ENCODE measurements at places on chromosomes 16 and 17. TPM values are rescaled to one million over a fixed set of nuclear protein-coding genes. Genes with fewer than 3 reads are reported as not detected.

DNA sequence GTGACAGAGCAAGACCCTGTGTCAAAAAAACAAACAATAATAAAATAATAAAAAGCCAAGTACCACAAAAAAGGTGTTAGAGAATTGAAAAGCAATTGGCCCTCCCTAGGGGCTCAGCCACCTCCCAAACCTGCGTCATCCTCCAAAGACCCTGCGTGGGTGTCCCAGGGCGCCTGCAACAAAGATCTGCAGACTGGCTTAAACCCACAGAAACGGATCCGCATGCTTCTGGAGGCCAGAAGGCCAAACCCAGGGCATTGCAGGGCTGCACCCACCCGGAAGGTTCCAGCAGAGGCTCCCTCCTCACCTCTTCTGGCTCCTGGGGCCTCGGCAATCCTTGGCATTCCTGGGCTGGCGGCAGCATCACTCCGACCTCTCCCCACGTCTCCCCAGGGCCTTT, 1.5 kb downstream of the ENPP7 start:
- DNase-seq = no peak

DNA sequence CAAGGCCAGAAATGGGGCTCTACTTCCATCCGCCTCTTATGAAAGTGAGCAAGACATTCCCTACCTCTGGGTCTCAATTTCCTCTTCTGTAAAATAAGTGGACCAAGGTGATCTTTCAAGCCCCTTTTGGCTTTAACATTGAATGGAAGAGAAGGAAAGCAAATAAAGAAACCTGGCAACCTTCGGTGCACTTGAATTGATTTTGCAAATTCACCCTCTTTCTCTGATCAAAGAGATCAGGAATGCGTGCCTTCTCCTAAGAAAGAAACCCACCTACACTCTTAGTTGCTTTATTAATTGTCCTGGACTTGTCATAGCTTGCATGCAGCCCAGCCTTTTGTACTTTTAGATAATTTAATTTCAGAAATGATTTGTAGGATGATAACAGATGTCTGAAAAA, 3.0 kb downstream of the MSI2 start:
- no peak for DNase-seq

TBX2 gene
- 12.5 TPM for total RNA-seq

- DNase-seq = peak; percentile 71
These were observed 6.0 kb downstream of the TIMM22 start for GRCh38 chr17:1002771-1003555.

- no peak for DNase-seq
These were observed 157.0 kb downstream of the COPRS start for GRCh38 chr17:31702041-31702440.

EVI2A gene
- 0.32 TPM for total RNA-seq

DNA sequence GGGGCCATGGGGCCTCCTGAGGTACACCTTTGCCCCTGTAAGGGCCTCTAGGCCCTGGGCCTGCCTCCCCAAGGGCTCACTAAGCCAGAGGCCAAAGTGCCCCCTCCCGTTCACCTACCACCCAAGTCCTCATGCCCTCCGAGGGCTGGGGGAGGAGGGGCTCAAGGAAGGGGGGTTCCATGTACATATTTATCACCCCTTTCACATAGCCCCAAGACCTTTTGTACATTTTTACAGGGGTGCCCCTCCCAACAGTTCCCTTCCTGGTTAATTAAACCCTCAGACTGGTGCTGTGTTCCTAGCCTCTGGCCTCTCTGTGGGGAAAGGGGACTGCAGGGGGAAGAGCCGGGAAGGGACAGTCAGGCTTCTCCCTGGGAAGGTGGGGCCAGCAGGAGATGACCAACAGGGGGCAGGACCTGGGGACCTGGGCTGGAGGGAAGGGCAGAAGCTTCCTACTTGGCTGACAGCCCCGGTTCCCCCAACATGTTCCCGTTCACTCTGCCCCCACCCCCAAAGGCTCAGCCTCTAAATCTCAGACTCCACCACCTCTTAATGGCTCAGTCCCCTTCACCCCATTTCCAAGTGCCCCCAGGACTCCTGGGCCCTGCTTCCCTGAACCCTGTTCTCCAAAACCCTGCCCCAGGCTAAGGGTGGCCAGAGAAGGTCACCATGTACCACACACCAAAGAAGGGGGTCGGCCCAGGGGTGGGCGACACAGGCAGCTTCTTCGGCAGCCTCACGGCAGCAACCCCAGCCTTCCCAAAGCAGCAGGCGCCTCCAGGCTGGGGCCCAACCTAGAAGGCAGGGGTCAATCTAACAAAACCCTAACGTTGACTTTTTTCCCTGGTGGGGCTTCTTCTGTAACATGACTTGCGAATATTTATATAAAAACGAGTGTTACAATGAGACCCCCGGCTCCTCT, 11.9 kb downstream of the FBRS start:
- no peak for DNase-seq

HES7 gene
- total RNA-seq = not detected

GRCh38 chr16:67105881-67106280, 3.9 kb upstream of the PHAF1 start:
- no peak for DNase-seq

DNA sequence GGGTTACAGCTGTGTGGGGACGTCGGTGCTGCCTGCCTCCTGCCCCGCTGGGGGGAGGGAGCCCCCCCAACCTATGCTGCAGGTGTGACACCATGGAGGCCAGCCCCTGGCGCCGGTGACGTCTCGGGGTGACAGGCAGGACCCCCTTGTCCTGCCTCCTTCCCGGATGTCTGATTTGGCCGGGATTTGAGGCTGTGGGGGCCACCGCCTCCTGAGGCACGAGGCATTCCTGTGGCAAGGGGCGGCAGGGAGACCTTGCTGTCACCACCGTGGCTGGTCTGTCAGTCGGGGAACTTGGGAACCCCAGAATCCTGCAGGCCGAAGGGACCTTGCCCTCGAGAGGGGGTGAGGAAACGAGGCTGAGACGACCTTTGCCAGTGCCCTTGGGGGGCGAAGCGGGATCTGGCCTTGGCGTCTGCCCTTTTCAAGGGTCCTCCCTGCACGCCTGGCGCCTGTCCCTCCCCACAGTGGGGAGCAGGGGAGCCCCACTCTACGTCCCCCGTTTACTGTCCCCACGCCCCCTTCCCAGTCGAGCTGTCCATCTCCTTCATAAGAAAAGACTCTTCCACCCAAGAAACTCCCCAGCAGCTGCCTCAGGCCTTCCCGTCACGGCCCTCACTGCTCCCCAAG, 74.4 kb downstream of the METRNL start:
- no peak for DNase-seq

GRCh38 chr16:89076159-89076558, 17.5 kb upstream of the ACSF3 start:
- DNase-seq = no peak

DNA sequence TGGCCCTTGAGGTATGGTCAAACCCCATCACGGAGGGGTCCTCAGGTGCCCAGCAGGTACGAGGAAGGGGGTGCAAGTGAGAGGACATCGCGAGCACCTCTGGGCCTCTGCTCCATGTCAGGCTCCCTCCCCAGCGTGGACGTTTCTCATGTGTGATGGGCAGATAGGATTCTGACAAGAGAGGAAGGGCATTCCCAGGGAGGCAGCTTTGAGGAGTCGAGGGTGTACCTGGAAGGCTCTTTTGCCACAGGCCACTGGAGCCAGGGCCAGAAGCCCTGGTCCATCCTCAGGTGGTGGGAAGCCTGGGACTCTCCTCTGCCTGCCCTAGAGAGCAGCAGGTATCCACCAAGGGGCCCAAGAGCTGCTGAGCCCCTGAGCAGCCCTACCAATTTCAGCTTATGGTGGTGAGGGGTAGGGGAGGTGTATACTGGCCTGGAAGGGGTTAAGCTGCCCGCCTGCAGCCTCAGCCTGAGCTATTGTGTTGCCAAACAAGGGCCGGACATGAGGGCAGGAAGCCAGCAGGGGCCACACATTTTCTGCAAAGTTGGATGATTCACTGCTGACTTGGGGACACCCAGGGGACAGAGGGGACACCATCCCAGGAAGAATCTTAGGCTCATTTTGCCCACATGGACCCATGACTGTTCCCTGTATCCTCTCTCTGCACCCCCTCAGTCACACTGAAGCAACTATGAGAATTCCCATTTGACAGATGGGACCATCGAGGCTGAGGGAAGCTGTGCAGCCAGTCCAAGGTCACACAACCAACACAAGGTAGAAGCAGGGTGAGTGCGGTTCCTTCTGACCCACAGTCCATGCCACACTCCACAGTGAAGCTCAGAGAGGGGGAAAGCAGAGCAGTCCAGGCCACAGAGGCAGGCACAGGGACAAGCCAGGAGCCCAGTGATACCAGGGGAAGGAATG, 1.7 kb downstream of the CDH5 start:
- DNase-seq = no peak

ABCC12 gene
- not detected for total RNA-seq

PLEKHG4 gene
- total RNA-seq = 18.1 TPM

DNA sequence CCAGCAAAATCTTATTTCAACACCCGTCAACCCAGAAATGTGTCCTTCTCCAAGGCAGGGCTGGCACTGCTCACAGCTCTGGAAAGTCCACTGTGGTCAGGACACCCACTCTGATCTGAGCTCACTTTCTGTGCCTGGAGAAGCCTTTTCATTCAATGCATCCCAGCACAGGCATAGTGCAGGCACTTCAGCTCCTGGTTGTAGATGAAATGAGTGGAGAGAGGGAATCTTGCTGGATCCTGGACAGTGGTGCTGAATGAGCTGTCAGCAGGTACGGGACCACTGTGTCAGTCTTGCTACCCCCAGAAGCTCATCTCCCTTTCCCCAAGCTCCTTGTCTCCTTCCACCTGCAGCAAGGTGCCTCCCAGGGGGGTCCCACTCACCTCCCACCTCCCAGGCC, 86.1 kb upstream of the SALL1 start:
- DNase-seq = no peak

- DNase-seq = no peak
These were observed 10.5 kb downstream of the XYLT2 start for GRCh38 chr17:50356418-50356817.

DNA sequence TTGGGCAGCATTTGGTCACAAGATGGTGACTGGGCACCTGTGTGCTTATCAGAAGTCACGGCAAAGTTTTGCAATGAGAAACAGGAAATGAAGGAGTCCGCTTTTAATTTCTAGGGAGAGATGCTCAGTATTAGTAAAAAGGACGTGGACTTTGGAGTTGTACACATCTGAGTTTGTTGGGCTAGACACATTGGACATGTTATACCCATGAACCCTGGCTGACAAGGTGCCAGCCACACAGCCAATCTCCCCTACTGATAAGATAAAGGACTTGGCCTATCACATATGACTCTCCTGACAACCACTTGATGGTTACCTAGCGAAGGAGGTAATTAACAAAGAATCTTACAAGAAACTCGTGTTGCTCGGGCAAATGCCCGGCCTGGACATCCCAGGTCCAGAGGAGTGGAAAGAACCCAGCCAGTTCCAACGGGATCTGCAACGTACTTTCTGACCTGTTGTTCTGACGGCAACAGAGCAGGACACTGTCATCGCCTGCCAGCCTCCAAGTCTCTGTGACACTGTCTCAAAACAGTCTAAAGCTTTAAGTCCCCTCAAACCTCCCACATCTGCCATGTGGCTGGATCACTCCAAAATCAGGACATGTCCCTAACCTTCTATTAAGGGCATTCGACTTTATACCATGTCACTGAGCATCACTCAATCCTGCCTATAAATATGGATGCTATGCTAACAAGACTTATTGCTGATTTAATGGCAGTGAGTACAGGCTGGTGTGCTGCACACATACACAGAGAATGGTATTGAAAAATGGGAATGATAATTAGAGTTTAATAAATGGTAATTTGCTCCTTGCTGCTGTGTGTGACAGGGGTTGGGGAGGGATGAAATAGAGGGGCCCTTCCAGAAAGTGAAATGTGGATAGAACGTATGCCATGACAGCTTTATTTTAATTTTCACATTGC, 47.6 kb upstream of the LYRM9 start:
- DNase-seq = no peak

DNA sequence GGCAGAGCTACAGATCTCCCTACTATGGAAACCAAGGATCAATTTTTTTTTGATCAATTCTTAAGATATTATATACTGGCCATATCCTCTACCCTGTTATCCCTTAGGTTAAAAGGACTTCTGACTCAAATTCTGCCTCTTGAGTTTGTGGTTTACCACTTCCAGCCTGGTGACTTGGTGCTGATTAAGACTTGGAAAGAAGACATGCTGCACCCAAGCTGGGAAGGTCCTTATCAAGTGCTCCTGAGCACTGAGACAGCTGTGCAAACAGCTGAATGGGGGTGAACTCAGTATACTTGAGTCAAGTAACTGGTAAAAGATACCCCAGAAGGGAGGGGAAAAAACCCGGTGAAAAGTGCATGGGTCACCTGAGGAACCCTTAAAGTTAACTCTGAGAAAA, 20.5 kb upstream of the SPACA3 start:
- DNase-seq = peak; percentile 82

GRCh38 chr17:73397856-73398540, 86.2 kb upstream of the CDC42EP4 start:
- DNase-seq = no peak

EPOP gene
- 1.3 TPM for total RNA-seq

GRCh38 chr17:21036361-21036881, 6.4 kb downstream of the USP22 start:
- DNase-seq = no peak

CCDC40 gene
- 6.9 TPM for total RNA-seq

DNA sequence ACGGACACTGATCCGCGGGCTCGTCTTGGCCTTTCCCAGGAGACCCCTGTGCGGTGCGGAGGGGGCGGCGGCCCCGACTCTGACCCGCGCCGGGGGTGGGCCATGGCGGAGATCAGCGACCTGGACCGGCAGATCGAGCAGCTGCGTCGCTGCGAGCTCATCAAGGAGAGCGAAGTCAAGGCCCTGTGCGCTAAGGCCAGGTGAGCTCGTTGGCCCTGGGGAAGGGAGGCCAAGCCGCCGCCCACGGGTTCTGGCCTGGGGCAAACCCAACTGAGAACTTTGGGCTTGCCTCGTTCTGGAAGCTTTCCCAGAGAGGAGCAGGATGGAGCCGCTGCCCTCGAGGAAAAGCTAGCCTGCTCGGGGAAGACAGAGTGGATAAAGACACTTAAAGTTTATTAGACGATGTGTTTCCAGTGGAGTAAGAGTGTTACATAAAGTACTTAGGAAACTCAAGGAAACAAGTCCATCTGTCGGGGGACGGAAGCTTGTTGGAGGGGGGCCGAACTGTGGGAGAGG, 540 bp downstream of the PPP4C start:
- peak; percentile 23 for DNase-seq

PRSS33 gene
- total RNA-seq = not detected

GNG13 gene
- not detected for total RNA-seq

- no peak for DNase-seq
These were observed 51.9 kb downstream of the SLFN5 start for GRCh38 chr17:35294756-35295155.

- no peak for DNase-seq
These were observed 15.8 kb upstream of the GHDC start for GRCh38 chr17:42210046-42210445.

NOL3 gene
- total RNA-seq = 11.7 TPM

HEATR9 gene
- not detected for total RNA-seq

ADAP2 gene
- total RNA-seq = 3.0 TPM

- no peak for DNase-seq
These were observed 32.5 kb downstream of the USP32 start for GRCh38 chr17:60359415-60359814.

CFAP52 gene
- not detected for total RNA-seq

Data from fibroblast of villous mesenchyme (primary cell).